ENCODE measurements at places on chromosomes 2 and 18. TPM values are rescaled to one million over a fixed set of nuclear protein-coding genes. Genes with fewer than 3 reads are reported as not detected.

STPG4 gene
- 0.98 TPM for total RNA-seq

HOXD10 gene
- total RNA-seq, result 25.0 TPM

POLR1A gene
- 16.9 TPM for total RNA-seq

SERPINB8 gene
- total RNA-seq, result 7.8 TPM

ARHGEF4 gene
- total RNA-seq, result 1.1 TPM

CDKL4 gene
- not detected for total RNA-seq

MRPL33 gene
- total RNA-seq, result 83.1 TPM

EMILIN1 gene
- 15.2 TPM for total RNA-seq

CHRNG gene
- total RNA-seq, result not detected

ADAM23 gene
- 0.33 TPM for total RNA-seq

IL36A gene
- not detected for total RNA-seq

MEP1B gene
- total RNA-seq, result not detected

BMPR2 gene
- total RNA-seq, result 53.0 TPM

NEU2 gene
- not detected for total RNA-seq

GLI2 gene
- total RNA-seq, result 25.5 TPM

PIEZO2 gene
- 5.3 TPM for total RNA-seq

EDAR gene
- total RNA-seq, result 0.51 TPM

POTEI gene
- not detected for total RNA-seq

LRATD1 gene
- total RNA-seq, result 2.8 TPM

SERPINB5 gene
- total RNA-seq, result not detected

ATP6V1C2 gene
- not detected for total RNA-seq

C1QL2 gene
- not detected for total RNA-seq

GPR45 gene
- 0.25 TPM for total RNA-seq

SNORC gene
- not detected for total RNA-seq

OST4 gene
- 419 TPM for total RNA-seq

WDPCP gene
- 4.7 TPM for total RNA-seq

CDH19 gene
- not detected for total RNA-seq

IFIH1 gene
- total RNA-seq, result 6.3 TPM

RETSAT gene
- 26.2 TPM for total RNA-seq

PTPRN gene
- total RNA-seq, result 0.49 TPM

RGPD3 gene
- 0.13 TPM for total RNA-seq

GPN1 gene
- total RNA-seq, result 58.8 TPM

GNAL gene
- total RNA-seq, result 4.3 TPM

GPBAR1 gene
- 0.16 TPM for total RNA-seq

GPR17 gene
- not detected for total RNA-seq

TMEM182 gene
- total RNA-seq, result 1.8 TPM

WNT10A gene
- 1.1 TPM for total RNA-seq

KLHL41 gene
- total RNA-seq, result under 0.01 TPM

SERPINB4 gene
- not detected for total RNA-seq

SPP2 gene
- not detected for total RNA-seq

TNFAIP6 gene
- total RNA-seq, result 1.1 TPM

NCL gene
- total RNA-seq, result 50.1 TPM

FNDC4 gene
- total RNA-seq, result 35.9 TPM

TUBA4B gene
- not detected for total RNA-seq

NAT8 gene
- not detected for total RNA-seq

IL1A gene
- total RNA-seq, result not detected

WIPF1 gene
- total RNA-seq, result 6.7 TPM

KCNS3 gene
- 18.9 TPM for total RNA-seq

DUSP2 gene
- total RNA-seq, result 2.1 TPM

NTSR2 gene
- not detected for total RNA-seq

MORN2 gene
- total RNA-seq, result 8.1 TPM

CHRNA1 gene
- 0.76 TPM for total RNA-seq

LDLRAD4 gene
- 2.4 TPM for total RNA-seq

SLC23A3 gene
- total RNA-seq, result under 0.01 TPM
